Neural crest cell (in vitro differentiated cells): ENCODE measurements at places on chromosomes 2 and 18.

DNA sequence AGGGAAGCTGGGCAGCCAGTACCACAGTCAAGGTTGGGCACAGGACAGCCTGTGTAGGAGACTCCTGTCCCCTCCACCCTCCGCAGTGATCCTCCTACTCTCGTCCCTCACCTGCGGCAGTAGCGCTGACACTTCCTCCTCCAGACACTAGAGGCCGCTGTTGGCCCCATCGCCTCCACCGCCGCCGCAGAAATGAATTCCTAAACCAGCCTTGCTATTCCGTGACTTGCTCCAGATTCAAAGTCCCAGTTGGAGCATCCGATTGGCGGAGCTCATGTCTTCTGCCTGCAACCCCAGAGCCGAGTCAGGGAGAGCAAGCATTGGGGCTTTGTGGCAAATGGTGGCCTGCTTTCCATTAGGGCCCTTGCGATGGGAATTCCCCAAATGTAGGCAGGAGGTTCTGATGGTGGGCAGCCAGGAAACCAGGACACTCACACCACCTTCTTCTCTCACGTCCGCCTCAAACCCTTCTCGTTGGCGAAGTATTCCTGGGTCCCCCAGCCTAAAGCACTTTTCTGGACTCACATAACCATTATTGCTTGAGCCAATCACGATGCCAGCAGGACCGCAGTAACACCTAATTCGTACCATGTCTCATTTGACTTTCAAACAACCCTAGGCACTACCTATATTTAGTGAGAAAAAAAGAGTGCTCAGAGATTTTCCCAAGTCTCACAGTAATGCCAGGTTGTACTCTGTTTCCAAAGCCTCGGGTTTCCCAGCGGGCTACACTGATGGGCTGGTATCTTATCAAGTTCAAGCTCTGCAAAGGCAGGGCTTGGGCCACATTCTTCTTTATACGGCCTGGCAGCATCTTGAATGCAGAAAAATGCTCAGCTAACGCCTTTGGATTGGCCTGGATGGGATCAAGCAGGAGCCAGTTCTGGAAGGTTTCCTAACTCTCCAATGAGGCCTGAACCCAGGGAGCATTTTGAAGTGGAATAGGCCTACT is 1.2 kb upstream of the DNAJB2 start:
- DNase-seq = peak; percentile 81
- peak overlapping the region; percentile 89 for H3K4me3 ChIP-seq
- peaks cover 27% of the 10 kb centered on the region for H3K4me1 ChIP-seq

DNA sequence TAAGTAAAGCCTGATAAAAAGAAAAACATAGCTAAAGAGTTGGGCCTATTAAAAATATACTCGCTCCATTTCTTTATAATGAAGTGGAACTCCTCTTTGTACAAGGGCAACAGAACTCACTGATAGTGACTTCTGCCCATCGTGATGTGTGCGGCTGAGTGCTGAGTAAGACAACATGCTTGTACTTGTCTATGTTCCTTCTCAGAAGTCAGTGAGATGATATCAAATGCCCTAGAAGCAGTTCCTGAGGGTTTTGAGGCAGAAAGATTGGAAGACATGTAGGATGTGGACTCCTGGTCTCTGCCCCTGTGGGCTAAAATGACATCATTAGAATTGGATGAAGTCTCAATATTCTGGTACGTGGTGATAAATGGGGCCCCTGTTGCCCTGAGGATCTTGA is 73.8 kb downstream of the USP40 start:
- DNase-seq = no peak
- no peak overlapping the region for H3K27ac ChIP-seq
- peaks cover 9% of the 10 kb centered on the region for H3K36me3 ChIP-seq
- no peaks in the 10 kb centered on the region for H3K27me3 ChIP-seq
- H3K4me3 ChIP-seq = no peak overlapping the region

DNA sequence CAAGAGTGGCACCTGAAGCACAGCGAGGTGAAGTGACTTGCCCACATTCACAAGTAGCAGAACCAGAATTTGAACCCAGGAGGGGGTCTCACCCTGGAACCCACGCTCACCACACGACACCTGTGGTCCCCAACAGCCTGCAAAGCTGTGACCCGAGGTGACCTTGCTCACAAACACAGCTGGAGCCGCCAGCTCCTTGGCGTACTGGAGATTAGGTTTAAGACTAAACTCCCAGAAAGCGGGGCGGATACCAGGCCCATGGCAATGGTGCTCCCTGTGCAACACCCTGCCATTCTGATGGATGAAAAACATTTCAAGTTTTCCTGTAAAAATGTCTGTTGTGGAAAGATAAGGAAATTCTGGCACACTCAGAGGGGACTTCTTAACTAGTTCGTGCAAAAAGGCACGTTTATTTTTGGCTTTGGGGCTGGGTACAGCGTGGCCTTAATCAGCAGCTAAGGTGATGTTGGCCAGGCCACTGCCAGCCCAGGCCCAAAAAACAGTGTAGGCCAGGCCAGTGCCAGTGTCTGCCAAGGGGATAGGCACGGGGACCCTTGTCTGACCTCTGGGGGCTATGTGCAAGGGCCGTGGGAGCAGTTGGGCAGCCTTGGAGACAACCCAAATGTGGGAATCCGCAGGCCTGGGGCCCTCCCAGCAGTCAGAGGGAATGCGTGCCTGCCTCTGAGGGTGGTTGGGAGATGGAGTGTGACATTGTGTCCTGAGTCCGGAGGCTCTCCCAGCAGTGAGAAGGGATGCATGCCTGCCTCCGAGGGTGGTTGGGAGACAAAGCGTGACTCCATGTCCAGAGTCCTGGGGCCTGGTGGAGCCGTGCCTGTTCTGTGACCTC is 185.0 kb upstream of the HS6ST1 start:
- H3K4me3 ChIP-seq = no peak overlapping the region
- no peaks in the 10 kb centered on the region for H3K27me3 ChIP-seq
- DNase-seq = no peak
- H3K4me1 ChIP-seq = peaks cover 4% of the 10 kb centered on the region

GRCh38 chr2:96203130-96204028 is 5.2 kb downstream of the STARD7 start:
- H3K36me3 ChIP-seq = peaks cover 3% of the 10 kb centered on the region
- peaks cover 50% of the 10 kb centered on the region for H3K4me1 ChIP-seq
- H3K27ac ChIP-seq = peak overlapping the region; percentile 50
- peak overlapping the region; percentile 47 for H3K4me3 ChIP-seq
- no peak for DNase-seq
- no peaks in the 10 kb centered on the region for H3K27me3 ChIP-seq

DNA sequence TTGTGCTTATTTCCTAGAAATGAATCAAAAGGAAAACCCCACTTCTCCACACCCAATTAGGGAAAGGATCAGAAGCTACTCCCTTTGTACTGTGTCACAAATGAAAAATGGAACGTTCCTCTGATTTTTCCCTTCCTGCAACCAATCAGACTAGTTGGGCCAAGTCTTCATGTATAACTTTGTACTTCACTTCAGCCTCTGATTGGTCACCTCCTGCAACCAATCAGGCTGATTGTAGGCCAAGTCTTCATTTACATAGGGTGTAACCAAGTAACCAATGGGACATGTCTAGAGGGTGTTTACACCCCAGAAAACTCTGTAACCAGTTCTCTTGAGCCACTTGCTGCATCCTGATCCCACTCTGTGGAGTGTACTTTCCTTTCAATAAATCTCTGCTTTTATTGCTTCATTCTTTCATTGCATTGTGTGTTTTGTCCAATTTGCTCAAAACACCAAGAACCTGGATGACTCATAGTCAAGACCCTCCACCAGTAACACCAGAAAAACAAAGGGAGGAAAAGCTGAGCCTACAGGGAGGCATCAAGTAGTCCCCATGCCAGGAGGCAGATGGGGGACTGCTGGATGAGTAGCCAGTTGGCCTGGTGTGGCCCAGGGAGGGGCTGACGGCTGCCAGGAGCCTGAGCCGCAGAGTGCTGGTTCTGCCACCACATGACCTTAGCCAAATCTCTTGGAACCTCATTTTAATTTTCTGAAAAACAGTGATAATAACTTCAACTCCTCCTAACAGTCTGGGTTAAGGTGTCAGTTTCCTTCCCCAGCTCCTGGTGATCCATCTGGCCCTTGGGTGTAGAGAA is 46.1 kb downstream of the SOWAHC start:
- H3K27me3 ChIP-seq = no peaks in the 10 kb centered on the region
- no peak overlapping the region for H3K27ac ChIP-seq
- no peak overlapping the region for H3K4me3 ChIP-seq
- H3K36me3 ChIP-seq = no peaks in the 10 kb centered on the region

DNA sequence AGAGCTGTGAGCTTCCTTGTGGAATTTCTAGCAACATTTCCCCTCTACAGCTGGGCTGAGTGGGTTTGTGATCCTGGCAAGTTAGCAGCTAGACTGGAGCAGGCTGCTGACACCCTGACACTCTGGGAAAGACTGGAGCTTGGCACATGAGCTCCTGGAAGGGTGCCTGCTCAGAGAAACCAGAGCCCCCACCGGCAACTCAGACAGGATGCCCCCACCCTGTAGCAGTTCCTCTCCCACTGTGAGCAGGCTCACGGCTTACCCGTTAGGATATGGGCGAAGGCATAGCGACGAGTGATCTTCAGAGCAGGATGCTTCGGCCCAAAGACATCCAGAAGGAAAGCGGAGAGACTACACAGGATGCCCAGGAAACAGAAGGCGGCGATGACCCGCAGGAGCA is 11.2 kb downstream of the TMEM127 start:
- H3K27me3 ChIP-seq = no peaks in the 10 kb centered on the region
- no peak overlapping the region for H3K4me3 ChIP-seq
- no peak for DNase-seq
- peaks cover 10% of the 10 kb centered on the region for H3K4me1 ChIP-seq
- no peak overlapping the region for H3K27ac ChIP-seq

- no peaks in the 10 kb centered on the region for H3K27me3 ChIP-seq
- H3K4me3 ChIP-seq = no peak overlapping the region
- H3K4me1 ChIP-seq = peaks cover 8% of the 10 kb centered on the region
- DNase-seq = no peak
Measured at GRCh38 chr2:235390108-235390815, 103.6 kb upstream of the AGAP1 start.

DNA sequence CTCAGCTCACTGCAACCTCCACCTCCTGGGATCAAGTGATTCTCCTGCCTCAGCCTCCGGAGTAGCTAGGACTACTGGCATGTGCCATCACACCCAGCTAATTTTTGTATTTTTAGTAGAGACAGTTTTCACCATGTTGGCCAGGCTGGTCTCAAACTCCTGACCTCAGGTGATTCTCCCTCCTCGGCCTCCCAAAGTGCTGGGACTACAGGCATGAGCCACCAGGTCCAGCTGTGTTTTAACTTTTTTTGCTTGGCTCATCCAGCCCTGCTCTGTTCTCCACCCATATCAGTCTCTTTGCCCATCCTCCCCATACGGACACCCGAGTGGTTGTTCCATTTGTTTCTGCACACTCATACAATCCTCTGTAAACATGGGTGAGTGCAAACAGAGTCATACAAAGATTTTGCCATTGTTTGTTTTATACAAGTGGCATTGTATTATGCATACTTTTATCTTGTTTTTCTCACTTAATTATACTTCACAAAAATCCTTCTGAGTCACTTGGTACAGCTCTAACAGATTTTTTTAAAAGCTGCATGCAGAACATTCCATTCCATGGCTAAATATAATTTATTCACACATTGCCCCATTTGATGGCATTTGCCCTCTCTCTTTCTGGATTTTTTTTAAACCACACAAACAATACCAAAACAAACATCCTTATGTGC is 5.3 kb downstream of the APOB start:
- no peak overlapping the region for H3K27ac ChIP-seq
- H3K4me1 ChIP-seq = peaks cover 4% of the 10 kb centered on the region
- DNase-seq = no peak
- no peaks in the 10 kb centered on the region for H3K36me3 ChIP-seq
- H3K4me3 ChIP-seq = no peak overlapping the region

GRCh38 chr2:169849710-169850109 is 22.5 kb downstream of the UBR3 start:
- DNase-seq = no peak
- H3K36me3 ChIP-seq = peaks cover 21% of the 10 kb centered on the region
- H3K27ac ChIP-seq = no peak overlapping the region
- no peaks in the 10 kb centered on the region for H3K27me3 ChIP-seq

- no peaks in the 10 kb centered on the region for H3K36me3 ChIP-seq
- no peaks in the 10 kb centered on the region for H3K4me1 ChIP-seq
- H3K4me3 ChIP-seq = no peak overlapping the region
- DNase-seq = no peak
- H3K27ac ChIP-seq = no peak overlapping the region
Measured at GRCh38 chr18:51399491-51400122, 202.1 kb upstream of the MEX3C start.

DNA sequence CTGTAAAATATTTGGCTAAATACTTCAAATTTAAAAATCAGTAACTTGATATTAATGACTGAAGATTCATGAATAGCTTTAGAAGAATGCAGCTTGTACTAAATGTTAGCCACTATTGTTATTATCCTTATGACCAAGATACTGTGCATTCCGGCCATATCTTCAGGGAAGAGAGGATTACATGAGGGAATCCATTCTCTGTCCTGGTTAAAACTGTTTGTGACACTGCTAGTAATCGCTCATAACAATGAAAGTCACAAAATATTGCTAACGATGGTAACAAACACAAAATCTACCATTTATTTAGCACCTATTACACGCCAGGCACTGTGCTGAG is 217.7 kb downstream of the PRKCE start:
- no peak overlapping the region for H3K4me3 ChIP-seq
- H3K27ac ChIP-seq = no peak overlapping the region
- no peaks in the 10 kb centered on the region for H3K36me3 ChIP-seq
- H3K27me3 ChIP-seq = no peaks in the 10 kb centered on the region
- peaks cover 15% of the 10 kb centered on the region for H3K4me1 ChIP-seq
- no peak for DNase-seq

DNA sequence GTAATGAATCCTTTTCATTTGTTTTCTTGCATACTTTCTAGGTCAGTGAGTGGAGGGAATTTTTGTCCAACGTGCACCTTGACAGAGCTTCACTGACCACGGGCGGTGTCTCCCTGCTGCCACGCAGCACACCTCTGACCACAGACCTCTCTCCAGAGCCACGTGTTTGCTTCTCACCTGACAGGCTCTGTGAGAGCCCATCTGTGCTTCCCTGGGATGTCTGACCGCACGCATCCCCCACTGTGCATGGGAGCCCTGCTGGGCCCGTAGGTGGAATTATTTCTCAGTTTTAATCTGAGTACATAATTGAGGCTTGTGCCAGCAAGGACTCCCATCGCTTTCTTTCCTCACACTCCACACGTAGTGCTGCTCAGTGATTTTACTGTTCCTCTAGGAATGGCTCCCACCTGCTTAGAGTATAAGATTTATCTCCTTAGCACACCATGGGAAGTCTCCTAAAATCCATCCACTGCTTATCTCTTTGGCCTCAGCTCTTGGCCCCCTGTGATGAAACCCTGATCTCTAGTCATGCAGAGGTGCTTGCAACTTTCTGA is 482.6 kb downstream of the TSN start:
- H3K27ac ChIP-seq = no peak overlapping the region
- no peaks in the 10 kb centered on the region for H3K4me1 ChIP-seq
- H3K4me3 ChIP-seq = no peak overlapping the region
- no peak for DNase-seq
